ENCODE measurements at places on chromosomes 12 and 14.

- DNase-seq: peak; percentile 56
Observed at GRCh38 chr14:52044791-52045522, 23.9 kb downstream of the NID2 start.

DNA sequence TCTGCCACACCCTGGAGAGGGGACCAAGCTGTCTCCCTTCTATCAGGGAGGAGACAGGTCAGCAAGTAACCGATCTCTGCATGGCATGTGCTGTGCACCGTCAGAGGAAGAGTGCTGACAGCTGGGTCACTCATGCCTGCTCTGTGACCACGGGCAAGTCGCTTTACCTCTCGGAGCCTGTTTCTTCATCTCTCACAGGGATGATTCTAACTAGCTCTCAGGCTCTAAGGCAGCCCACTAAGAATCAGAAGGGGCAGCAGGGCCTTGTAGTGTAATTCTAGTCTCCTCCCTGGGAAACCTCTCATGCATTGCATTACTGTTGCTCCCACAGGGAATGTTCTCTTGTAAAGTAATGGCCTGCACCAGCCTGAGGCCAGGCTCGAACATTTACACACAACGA, 11.9 kb downstream of the CD9 start:
- no peak for DNase-seq

DNA sequence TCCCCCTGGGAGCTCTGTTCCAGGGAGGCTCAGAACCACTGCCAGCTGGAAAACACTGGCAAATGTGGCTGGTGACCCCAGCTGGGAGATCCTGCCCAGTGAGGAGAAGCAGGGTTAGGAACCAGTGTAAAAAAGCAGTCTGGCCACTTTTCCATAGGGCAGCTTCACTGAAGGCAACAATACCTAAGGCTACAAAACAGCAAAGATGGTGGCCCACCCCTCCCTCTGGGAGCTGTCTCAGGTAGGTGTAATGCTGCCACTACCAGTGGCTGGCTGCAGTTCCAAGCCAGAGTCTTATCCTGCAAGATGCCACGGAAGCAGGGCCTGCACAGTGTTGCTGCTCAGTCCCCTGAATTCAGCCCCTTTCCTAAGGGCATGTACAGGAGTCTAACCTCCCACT, 50.6 kb upstream of the ANO6 start:
- no peak for DNase-seq

- DNase-seq: no peak
Observed at GRCh38 chr12:116384175-116384574, 106.7 kb upstream of the MED13L start.

GRCh38 chr14:99047441-99048031, 224.5 kb downstream of the BCL11B start:
- DNase-seq: no peak

DNA sequence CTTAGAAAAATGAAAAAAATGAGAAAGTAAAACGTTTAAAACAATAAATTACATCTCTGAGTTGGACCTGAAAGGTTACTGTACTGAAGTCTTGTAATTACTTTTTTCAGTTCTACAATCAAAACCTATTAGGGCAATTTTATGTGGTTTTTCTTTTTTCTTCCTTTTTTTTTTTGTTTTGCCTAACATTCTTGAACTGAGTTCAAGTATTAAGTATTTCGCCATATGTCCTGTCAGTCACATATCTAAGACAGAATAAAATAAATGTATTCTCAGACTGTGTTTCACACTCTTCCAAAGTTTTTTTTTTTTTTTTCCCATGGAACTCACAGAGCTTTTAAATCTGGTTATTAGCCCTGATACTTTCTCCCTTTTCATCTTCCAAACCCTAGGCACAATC, 172.0 kb downstream of the BCAT1 start:
- no peak for DNase-seq

DNA sequence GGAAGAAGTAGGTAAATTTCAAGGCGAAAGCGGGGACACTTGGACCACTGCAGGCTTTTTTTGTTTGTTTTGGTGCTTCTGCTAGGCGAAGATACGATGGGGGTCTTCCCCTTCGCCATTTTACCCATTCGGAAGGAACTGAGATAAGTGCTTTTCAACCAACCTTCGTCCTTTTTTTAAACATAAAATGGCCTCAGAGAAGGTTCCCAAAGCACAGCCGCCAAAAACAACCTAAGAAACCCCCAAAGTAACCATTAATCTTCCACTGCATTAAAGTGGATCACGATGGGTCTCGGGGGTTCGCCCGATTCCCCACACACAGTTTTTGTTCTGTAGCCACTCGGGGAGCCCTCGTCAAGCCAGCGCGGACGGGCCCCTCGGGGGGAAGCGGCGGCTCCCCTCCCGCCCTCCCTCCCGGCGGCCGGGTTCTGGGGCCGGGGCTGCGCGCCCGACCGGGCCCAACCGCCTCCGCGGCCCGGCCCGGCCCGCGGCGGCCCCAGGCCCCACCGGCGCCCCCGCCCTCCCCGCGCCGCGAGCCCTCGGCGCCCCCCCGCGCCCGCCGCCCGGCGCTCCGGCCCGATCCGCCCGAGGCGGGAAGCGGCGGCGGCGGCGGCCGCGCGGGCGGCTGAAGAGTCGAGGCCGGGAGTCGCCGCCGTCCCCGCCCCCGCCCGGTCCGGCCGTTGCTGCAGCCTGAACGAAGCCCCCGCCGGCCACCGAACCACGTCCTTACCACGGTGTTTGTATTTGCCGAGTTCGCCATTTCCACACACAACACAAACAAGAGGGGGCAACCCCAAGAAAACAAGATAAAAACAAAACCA, 790 bp downstream of the GTF2A1 start:
- DNase-seq: no peak

DNA sequence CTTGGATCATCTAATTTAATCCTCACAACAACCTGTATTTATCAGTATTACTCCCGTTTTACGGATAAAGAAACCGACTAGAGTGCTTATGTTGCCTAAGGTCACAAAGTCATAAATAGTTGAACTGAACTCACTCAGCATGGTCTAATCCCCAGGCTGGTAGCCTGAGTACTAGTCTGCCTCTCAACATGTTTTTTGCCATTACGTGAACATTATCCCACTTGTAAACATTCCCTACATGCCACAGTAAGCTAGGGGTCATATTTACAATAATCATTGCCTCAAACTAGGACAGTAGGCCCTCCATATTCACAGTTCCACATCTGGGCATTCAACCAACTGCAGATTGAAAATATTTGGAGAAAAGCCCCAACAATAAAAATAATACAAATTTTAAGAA, 12.1 kb downstream of the SNRPF start:
- DNase-seq: no peak

DNA sequence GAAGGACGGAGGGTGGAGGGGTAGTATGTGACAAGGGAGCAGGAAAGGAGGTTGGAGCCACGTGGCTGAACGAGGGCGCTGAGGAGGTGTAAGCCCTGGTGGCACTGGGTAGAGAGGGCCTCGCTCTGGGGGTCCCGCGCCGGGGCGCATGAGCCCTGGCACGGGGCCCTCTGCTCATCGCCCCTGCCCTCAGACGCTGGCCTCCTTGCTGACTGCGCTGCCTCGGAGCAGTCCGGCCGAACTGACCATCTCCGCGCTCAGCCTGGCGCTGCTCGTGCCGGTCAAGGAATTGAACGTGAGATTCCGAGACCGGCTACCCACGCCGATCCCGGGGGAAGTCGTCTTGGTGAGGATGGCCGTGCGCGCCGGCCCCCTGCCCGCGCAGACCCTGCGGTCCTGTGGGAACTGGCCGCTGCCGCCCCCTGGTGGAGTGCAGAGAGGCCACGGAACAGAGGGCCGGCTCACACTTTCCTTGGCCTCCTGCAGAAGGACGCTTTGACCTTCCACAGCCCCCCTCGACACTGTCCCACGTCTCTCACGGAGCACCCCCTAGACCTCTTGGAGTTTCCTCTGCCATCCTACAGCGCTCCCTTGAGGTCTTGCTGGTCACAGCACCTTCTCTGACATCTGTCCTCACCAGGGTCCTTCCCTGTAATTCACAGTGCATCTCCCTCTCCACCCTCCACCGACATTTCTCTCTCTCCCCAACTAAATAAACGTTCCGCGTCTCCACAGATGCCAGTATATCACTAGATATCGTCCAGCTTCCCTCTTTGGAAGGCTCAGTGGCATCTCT, 10.5 kb downstream of the ARHGEF25 start:
- peak; percentile 41 for DNase-seq

DNA sequence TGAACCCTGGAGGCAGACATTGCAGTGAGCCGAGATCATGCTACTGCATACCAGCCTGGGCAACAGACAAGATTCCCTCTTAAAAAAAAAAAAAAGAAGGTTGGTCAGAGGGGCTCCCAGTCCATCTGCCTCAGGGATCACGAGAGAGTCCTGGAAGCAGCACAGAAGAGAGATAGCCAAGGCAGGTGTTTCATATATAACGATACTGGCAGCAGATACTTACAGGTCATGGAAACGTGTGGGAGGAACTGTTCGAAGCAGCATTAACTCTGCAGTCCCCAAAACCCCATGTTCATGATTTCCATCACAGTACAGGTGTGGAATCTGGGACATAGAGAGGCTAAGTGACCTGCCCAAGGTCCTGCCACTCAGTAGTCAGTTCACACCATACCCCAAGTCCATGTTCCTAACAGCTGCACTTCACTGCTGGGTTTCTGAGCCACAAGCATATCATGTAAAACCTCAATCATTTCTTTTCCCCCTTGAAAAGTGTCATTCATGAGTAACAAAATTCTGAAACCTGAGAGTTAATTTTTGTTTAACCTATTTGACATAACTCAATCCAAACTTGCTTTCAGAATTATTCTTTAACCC, 16.7 kb downstream of the CDK2AP1 start:
- DNase-seq: no peak

- no peak for DNase-seq
Observed at GRCh38 chr14:76651410-76652055, 109.7 kb upstream of the VASH1 start.
